ENCODE measurements at places on chromosomes 4 and X.

DNA sequence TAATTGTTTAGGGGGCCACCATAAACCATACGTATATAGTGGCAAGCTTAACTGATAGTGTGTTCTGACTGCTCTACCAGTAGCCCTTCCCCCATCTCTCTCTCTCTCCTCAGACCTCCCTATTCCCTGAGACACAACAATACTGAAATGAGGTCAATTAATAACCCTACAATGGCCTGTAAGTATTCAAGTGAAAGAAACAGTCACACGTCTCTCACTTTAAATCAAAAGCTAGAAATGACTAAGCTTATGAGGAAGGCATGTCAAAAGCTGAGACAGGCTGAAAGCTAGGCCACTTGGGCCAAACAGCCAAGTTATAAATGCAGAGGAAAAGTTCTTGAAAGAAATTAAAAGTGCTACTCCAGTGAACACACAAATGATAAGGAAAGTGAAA lies 78.0 kb downstream of the PRDM5 start:
- DNase-seq = no peak

DNA sequence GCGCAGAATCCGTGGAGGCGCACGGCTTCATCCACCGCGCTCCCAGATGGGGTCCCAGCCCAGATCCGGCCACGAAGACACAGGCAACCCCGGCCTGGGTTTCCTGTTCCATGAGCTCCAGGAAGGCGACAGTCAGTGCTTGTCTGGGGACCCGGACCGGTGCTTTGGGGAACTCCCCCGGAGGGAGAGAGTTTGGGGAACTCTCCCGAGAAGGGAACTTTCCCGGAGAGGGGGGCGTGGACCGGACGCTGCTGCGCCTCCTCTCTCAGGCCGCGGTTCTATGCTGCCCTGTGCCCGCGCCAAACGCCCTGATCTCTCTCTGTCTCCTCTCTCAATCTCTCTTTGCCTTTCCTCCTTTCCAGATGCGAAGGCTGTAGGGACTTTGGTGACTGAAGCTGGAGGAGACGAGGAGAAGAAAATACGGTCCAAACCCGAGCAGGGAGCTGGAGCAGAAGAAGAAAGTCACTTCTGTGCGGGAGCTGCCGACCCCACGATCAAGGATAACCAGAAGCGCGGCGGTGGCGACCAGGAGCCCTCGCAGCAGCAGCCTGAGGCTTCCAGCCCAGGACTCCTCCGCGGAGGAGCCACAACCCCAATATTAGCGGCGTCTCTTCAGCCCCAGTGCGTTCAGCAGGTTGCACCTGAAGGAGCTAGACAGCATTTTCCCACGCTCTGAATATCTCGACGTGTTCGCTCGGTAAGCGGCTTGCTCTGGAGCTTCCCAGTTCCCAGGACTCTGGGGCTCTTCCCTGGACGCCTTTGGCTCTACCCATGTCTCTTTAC lies 47.6 kb upstream of the NKAP start:
- DNase-seq = peak; percentile 41

DNA sequence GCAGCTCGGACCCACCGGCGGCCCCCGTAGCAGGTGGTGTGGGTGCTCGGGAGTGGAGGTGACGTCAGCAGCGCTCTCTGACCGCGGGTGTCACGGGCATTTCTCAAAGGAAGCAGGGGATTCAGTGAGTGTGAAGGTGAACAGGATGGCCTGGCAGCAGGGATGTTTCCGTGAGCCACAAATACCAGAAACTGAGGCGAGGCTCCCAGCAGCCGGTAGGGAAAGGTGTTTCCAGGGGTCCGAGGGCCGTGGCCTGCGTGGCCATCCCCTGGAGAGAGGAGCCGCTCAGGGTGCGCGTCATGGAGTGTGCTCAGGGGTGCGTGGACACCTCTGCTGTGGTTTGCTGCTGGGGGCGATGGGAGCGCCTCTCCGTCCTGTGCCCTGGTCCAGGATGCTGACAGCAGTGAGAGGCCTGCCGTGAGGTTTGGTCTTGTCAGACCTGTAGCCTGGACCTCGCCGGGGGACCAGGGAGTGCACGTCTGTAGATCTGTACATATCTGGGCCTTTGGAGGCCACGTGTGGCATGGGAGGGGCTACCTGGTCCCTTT lies 10.2 kb upstream of the HGFAC start:
- DNase-seq = no peak

DNA sequence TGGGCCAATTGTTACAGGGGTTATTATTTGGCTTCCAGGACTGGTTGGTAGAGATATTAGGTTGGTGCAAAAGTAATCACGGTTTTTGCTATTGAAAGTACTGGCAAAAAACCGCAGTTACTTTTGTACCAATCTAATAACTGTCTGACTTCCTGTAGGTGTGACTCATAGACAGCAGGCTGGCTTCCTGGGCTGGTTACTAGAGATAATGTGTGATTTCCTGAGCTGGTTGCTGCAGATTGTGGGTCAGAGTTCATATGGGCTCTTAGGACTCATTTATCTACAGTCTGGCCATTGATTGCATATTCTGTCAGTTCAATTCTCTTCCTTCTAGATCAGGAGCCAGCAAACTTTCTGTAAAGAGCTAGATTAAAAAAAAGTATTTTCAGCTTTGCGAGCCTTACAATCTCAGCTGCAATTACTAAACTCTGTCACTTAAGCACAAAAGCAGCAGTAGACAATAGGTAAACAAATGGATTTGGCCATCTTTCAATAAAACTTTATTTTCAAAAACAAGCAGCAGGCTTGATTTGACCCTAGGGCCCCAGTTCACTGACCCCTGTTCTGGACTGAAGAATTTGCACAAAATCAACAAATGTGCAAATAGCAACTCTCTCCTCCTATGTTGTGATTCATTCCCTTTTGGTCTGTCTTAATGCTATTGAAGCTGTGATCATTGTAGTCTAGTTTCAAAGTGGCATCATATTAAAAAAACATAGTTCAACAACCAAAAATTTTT lies 50.8 kb upstream of the BOD1L1 start:
- DNase-seq = no peak

GRCh38 chrX:122572461-122572860 lies 611.6 kb upstream of the GRIA3 start:
- DNase-seq = no peak

- DNase-seq = no peak
Observed at GRCh38 chr4:184553891-184554290, 79.5 kb upstream of the IRF2 start.

GRCh38 chr4:82785611-82786400 lies 12.8 kb downstream of the SCD5 start:
- DNase-seq = peak; percentile 6

DNA sequence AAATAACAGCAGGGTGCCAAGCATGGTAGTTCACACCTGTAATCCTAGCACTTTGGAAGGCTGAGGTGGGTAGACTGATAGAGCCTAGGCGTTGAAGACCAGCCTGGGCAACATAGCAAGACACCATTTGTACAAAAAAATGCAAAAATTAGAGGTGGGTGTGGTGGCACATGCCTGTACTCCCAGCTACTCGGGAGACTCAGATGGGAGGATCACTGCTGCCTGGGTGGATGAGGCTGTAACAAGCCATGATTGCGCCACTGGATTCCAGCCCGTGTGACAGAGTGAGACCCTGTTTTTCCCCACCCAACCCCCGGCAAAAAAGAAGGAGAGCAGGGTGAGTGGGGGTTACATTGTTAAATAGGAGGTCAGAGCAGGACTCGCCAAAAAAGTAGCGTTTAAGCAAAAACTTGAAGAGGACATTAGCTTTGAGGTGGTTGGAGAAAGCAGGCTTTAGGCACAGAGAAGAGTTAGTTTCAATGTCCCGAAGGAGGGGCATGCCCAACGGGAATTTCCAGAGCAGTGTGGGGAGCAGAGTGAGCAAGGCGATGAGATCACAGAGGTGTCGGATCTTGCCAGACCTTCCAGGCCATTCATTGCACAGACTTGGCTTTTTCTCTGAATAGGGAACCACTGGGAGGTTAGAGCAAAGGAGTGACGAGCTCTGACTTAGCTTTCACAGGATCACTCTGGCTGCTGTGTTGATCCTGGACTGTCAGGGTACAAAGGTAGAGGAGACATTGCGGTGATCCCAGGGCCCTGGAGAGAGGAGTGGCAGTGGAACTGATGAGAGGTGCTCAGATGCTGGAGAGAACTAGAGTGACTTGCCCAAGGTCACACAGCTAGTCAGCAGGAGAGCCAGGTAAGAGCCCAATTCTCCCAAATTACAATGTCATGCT lies 70.6 kb downstream of the TRAPPC11 start:
- DNase-seq = no peak

DNA sequence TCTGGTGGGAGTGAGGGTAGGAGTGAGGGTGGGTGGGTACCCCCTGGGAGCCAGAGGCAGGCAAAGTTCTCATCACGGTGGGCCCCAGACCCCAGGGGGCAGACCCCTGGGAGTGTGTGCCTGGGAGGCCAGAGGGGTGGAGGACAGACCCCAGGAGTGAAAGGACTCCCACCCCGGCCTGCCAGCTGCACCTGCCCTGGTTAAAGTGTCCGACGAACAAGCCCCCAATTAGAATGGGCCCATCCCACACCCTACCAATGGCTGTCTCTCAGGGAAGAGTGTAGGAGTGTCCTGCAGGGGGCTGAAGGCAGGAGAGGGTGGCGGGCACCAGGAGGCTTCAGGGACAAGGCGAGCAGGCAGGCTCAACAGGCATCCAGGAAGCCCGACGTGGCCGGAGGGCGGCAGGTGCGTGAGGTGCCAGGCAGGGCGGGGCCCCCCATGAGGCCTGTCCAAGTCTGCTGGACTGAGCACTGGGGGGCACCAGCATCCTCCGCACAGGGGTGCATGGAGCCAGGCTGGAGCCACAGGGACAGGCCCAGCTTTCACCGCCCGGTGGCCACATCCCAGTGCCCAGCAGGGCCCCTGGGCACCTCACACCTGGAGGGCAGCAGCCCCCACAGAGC lies 8.7 kb downstream of the PDE6B start:
- no peak for DNase-seq

- no peak for DNase-seq
Observed at GRCh38 chr4:147578051-147578476, 39.1 kb upstream of the TMEM184C start.

- DNase-seq = no peak
Observed at GRCh38 chr4:107870916-107871786, 46.4 kb downstream of the SGMS2 start.

DNA sequence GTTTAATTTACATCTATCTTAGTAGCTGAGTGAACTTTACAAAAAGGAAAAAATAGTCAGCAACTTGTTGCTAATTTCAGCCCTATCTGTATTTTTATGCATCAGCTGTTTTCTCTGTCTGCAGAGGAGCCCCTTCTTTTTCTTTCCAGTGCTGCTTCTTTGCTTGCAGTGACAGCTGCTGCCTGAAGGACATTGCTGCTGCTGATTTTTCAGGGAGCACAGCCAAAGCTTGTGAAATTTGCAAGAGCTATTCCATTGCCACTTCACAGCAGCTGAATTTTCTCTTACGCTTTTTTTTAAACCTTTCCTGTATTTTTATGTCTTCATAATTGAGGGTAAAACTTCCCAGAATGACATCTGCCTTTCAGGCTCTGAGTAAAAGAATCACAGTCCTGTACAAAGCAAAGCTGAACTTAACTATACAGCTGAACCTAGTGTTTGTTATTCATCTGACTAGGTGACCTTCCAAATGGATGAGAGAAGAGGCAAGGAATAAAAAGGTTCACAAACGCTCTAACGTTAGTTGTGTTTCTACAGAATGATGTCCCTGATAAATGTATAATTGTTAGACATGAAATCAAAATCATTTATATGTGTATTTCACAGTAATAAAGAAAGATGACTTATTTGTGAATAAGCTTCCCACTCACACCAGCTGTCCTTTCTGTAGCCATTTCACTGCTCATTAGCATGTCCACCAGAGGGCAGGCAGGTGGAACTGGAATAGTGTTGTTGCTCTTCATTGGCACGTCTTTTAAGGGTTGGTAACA lies 541.4 kb downstream of the ADGRL3 start:
- peak; percentile 45 for DNase-seq

- DNase-seq = peak; percentile 6
Observed at GRCh38 chr4:186725469-186726425, 2.1 kb upstream of the FAT1 start.

DNA sequence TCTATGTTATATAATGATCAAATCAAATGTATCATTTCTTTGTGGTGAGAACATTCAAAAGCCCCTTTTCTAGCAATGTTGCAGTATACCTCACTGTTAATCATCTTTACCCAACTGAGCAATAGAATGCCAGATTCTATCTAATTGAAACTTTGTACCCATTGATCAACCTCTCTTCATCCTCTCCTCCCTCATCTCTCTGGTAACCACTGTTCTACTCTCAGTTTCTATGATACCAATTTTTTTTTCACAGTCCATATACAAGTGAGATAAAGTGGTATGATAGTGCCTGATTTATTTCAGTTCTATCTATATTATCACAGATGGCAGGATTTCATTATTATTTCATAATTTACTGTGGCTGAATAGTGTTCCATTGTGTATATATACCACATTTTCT lies 209.8 kb downstream of the SPCS3 start:
- no peak for DNase-seq

DNA sequence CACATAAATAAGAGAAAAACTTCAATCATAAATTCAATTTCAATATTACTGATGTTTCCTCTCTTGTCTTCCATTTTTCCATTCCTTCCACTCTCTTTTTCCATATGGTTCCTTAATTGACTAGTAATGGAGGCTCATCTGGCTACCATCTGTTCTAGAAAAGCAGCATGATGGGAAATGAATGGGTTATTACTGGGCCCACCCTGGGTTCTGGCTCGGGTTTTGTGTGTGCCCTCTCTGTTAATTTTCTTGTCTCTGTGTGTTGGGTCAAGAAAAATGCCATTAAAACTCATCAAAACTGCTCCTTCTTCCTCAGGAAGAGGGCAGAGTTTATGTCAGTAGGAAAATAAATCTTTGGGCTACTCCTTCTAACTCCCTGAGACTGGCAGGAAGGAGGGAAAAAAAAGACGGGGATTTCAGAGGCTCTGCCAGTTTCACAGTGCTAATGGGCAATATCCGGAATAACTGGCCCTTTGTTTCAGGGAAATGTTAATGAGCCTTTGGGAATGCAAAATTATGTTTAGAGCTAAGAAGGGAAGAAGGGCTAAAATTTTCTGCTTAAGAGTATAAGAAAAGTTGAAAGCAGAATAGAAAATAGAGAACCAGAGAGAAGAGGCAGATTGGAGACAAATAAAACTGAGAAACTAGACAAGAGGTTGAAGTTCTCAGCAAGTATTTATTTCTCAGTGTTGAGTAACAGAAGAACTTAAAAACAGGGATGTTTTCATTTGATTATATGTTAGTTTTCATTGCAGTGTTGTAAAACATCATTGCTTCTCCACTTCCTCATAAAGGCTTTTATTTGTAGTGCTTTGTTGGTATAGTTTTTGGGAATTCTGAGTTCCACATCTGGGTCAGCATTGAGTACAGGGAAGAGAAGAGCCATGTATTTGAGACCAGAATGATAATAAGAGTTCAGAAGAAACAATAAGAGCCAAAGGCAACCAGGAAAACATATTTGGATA lies 19.7 kb downstream of the GABRB1 start:
- DNase-seq = no peak

GRCh38 chrX:88416965-88417364 lies 330.1 kb upstream of the CPXCR1 start:
- no peak for DNase-seq

- DNase-seq = no peak
Observed at GRCh38 chrX:153408221-153408721, 3.0 kb upstream of the ZFP92 start.

GRCh38 chrX:16851827-16852226 lies 18.3 kb downstream of the RBBP7 start:
- no peak for DNase-seq

GRCh38 chrX:131633285-131633917 lies 89.5 kb downstream of the OR13H1 start:
- peak; percentile 86 for DNase-seq

GRCh38 chr4:114005569-114006442 lies 26.4 kb upstream of the ARSJ start:
- DNase-seq = no peak
